Tibial artery (tissue), 4 donors: ENCODE measurements at places on chromosomes 1 and 21.

- no peak for DNase-seq
Observed at GRCh38 chr1:197557302-197557701, 218.0 kb downstream of the DENND1B start.

GRCh38 chr1:193850745-193851144 lies 664.3 kb upstream of the B3GALT2 start:
- DNase-seq: no peak

GRCh38 chr1:6462412-6463119 lies 3.4 kb downstream of the TNFRSF25 start:
- DNase-seq: no peak

DNA sequence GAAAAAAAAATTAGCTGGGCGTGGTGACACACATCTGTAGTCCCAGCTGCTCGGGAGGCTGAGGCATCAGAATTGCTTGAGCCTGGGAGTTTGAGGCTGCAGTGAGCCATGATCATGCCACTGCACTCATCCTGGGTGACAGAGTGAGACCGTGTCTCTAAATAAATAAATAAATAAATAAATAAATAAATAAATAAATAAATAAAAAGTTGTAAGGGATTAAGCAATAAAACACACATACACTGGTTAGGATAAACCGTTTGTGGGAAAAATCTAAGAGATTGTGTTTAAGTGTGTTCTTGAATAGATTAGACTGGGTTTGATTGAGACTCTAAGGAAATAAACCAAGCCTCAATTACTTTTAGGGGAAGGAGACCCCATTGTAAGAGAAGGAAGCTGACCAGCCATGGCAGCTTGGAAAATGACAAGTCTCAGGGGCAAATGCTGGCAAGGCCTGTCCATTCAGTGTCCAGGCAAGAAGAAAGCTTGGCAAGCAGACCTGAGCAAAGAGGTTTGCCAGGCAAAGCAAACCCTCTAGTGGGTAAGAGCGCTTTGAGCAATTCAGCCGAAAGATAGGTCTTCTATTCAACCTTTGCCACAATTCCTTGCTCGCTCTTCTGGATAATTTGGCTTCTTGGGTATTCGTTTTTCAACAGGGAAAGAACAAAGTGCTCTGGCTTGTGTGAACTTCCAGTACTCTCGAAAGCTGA lies 106.9 kb upstream of the SERBP1 start:
- no peak for DNase-seq

DNA sequence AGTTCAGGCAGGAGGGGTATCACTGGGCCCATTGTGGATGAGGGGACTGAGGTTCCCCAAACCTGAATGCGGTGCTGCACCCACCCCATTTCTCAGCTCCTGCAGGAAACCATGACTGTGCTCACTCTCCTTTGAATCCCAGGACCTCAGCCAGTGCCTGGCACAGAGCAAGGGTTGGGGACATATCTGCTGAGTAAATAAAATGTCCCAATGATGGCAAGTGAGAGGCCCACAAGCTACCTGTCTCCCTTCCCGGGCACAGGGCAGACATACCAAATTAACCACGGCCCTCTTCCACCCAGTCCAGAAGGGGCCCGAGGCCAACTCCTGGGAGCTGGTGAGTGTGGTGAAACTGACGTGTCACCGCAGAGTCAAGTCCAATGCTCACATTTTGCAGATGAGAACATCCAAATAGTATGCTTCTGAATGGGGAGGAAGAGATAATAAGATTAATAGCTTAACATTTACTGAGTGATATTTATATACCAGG lies 97.6 kb downstream of the EPHB2 start:
- DNase-seq: peak; percentile 46

- DNase-seq: no peak
Observed at GRCh38 chr21:30480145-30480544, at the start of gene KRTAP19-1. KRTAP19-1 (minus strand) TSS chr21:30480367; CDS start chr21:30480317, 50 bp downstream.

- no peak for DNase-seq
Observed at GRCh38 chr1:81689531-81689941, 111.2 kb upstream of the ADGRL2 start.

DNA sequence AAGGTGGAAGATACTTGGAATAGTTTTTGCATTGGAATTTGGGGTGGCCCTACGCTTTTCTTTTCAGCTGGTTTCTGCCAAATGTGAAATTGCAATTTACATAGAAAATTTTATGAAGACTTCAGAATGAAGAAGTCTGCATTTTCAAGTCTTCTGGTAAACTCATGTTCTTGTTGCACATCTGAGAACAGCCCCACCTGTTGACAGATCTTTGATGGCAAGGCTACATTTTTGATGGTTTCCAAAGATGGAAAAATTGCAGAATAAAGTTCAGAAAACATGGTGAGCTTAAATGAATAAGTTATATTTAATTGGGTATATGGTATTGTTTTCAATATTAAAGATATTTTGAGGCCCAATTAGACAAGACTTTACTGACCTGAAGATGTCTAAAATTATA lies 25.4 kb downstream of the OLFM3 start:
- DNase-seq: no peak

DNA sequence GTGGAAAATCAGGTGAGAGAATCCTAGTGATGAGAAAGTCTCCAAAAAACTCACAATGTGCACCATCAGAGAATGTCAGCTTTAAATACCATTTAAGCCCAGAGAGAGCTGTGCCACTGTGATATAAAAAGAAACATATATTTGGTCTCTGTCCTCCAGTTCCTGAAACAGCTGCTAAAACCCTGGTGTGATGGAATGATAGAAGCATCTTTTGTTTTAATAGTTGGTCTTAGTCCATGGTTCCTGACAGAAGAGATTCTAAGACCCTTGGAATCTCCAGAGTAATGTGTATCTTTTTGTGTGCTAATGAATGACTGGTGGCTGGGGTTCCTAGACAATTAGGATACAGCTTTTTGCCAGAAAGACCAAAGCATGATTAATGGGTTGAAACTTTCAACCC lies 302.8 kb upstream of the B3GALT2 start:
- DNase-seq: no peak

DNA sequence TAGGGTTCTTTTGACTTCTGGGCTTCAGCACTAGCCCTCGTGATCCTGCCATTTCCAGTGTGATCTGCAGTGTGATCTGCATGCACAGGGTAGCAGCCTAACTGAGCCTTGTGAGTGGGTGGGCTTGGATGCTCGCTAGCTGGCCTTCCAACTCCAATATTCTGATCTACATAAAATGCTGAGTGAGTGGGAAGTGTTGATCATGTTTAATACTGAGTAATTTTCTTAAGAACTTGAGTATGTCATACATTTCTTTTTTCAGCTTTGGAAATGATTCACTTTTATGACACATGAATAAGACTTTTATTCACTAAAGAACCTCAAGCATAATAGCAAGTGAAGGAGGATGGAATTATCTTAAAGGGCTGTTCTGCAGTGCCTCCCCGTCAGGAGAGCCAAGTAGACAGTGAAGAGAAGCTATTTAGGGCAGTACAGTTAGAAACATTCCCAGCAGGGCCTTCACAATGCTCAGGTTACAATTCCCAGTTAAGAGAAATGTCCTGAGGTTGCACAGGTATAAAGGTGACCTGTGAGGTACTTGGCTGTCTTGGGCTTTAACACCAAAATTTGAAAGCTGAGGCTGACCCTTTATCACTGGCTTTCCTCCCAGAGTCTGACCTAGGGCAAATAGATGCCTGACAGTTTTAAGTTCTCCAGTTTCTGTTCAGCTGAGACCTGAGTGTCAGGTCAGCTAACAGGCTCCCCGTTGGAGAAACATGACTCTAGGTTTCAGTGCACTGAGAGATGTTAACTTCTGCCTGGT lies 29.1 kb upstream of the LRRC8C start:
- DNase-seq: no peak

DNA sequence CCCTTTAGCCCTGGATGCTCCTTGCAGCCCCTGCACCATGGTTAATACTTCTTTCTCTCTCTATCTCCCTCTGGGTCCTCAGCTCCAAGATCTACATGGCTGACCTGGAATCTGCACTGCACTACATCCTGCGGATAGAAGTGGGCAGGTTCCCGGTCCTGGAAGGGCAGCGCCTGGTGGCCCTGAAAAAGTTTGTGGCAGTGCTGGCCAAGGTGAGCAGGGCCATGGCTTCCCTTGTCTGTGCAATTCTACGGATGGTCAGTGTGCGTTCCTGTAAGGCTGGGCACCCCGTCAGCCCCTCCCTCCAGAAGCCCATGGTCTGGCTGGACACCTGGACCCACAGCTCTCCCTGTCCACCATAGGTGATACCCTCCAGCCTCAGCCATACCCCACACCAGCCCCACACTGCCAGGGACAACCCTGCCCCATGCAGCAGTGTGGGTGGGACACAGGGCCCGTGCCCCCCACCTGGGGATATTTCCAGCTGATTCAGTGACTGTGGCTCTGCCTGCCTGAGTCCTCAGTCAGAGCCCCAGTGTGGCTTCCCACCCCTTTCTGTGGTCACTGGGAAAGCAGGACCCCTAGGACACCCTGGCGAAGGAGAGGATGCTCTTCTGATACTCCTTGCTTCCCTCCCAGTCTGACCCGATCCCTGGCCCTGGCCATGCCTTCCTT lies 31.4 kb downstream of the QSOX1 start:
- DNase-seq: no peak

GRCh38 chr1:66951513-66951912 lies 26.7 kb downstream of the MIER1 start:
- DNase-seq: no peak

GRCh38 chr1:211114446-211114845 lies 19.5 kb downstream of the KCNH1 start:
- DNase-seq: no peak
